ENCODE measurements at places on chromosomes 2 and 18.

GRCh38 chr2:151049746-151050145 is 211.9 kb downstream of the RBM43 start:
- DNase-seq, result no peak

DNA sequence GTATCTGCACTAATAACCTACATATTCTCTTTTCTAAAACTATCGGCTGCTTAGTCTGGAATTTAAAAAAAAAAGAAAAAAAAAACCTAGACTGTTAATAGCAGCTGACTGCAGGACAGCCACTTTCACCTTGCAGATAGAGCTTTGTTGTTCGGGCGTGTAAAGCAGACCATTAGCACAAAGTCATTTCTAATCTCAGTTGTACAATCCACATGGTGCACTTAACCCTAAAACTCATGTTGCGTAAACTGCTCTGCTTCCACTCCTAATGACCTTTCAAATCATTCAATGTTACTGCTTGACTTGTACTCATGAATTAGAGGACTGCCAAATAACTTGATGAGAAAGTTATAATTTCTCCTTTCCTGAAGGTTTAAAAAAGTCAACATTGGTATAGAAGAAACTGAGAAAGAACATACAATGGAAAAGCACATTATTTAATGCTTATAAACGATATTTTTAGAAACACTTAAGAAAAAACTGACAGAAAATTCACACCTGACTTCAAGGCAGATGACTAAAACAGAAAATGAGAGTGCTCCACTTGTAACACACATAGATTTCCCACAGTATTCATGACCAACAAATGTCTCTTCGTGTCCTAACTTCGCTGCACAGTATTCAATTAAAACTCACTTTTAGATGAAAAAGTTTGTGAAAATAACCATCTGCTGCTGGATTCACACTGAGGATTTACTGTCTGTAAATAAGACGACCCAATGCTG is 2.6 kb downstream of the CDH2 start:
- DNase-seq, result no peak

DNA sequence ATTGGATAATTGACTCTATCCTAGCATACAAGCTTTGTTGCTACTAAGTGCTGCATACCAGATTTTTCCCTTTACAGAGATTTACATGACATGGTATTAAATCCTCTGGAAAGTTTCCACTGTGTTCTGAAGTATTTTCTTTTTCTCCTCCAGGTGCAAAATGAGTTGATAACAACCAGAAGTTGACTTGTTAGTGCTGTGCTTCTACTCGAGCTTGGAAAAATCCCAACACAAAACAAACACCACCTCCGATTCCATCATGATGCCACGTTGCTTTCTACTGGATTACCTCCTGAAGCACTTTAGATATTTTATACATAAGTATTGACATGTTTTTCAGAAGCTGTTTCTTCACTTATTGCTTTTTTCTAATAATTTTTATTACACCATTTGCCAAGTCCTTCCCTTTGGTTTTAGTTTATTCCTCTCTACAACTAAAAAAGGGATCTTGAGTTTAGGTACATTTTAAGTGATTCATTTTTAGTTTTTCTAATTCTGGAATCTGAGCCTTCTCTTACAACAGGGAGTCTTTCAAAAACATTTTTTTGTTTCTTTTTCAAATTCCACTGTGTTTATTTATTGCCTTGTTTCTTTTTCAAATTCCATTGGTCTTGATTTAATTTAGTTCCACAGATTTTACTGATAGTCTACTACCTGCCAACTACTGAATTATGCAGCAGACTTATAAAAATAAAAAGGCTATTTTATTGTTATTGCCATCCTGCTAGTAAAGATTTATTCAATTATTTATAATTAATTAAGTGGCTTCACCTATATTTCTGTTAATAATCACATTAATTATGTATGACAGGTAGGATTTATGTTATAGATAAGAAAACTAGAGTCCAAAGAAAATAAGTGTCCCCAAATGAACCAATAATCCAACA is 143.4 kb downstream of the PPP1R1C start:
- no peak for DNase-seq

DNA sequence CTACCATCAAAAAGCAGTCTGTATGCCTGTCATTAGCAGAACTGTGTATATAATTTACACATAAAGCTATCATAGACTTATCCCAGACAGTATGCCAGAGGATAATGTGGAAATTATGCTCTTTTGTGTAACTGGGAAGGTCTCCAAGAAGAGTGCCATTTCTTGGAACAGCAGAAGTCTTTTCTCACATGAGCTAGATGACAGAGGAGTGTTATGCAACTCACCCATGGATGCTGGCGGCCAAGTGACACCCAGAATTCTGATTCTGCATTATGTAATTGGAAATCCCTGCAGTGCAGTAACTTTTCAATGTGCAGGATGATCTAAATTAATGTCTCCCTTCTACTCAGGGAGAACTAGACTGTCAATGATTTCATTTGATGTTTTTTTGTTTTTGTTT is 160.0 kb downstream of the UBE2E3 start:
- DNase-seq, result no peak

DNA sequence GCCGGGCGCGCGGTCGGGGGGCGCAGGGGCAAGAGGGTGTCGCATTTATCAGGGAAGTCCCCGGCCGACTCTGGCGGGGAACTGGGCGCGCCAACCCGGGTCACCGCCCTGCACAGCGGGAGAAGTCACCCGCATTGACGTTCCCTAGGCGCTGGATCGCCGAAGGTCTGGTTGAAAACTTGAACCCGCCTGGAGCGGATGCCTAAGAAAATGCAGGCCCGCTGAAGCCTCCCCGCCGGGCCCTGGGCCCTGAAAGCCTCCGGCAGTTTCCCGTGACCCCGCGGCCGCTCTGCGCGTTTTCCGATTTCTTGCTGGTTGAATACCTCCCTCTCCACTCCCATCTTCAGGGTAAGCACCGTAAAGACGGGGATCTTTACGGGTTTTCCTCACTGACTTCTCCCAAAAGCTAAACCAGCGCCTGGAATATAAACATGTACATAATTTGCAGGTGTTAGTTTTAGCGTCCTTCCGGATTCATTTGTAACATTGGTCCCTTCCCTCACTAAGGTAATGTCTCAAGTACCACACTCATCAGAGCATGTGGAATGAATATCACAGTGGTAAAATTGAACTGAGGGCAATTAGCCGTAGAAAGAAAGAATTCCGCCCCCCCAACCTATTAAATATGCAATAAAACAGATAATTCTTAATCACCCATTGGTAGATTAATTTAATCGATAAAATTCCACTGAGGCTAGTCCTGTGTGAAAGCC is 675 bp upstream of the SPIRE1 start:
- DNase-seq, result no peak

- no peak for DNase-seq
These were observed 211.8 kb downstream of the FAM210A start for GRCh38 chr18:13514558-13514957.

- DNase-seq, result no peak
These were observed 387.1 kb downstream of the PTPRM start for GRCh38 chr18:7954238-7954637.

GRCh38 chr18:8313043-8313442 is 296.2 kb upstream of the RAB12 start:
- no peak for DNase-seq

- DNase-seq, result peak; percentile 32
These were observed 2.3 kb upstream of the MAL start for GRCh38 chr2:95023222-95023597.

DNA sequence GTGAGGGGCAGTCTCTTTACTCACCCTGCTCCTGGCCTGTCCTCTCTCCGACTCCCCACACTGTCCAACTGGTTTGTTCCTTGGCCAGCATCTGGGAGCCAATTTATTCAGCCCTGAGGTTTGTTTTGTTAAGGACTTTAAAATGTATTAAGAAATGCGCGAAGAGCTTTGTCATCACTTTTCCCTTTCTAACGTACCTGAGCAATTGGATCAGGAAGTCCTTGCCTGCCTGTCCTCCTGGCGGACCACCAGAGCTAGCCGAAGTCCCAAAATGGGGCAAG is 164.7 kb upstream of the MSH6 start:
- DNase-seq, result no peak

GRCh38 chr2:18849841-18850578 is 260.6 kb upstream of the NT5C1B start:
- DNase-seq, result no peak

DNA sequence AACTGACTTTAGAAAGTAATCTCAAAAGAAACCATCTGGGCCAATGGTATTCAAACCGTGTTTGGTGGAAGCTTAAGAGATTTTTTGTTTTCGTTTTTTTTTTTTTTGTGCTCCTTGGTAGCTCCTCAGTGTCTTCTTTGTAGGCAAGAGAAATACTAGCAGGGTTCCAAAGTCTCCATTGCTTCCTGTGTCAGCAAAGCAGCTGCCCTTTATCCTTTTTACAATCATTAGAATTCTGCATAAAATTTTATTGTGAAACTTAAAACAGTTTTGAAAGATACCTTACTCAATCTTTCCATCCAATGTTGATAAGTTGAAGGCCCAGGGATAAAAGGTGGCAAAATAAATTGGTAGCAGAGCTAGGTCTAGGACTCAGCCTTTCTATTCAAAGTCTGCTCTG is 479 bp downstream of the IL1F10 start:
- DNase-seq, result no peak

DNA sequence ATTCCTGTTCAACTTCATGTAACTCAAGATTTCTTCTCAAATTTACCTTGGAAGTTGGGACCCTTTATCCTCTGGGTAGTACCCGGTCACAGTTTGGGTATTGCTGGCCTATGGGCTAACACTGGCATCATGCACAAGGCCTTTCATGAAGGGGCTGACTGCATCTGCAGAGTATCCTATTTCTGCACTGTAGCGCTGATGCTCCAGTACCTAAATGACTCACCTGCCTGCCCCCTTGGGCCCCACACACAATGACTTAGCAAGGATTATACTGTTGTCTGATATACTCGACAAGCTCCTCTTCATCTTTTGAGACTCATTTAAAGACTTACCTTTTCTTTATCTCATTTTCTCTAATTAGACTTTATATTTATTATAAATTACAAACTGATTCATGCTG is 39.9 kb downstream of the DNAH6 start:
- no peak for DNase-seq

DNA sequence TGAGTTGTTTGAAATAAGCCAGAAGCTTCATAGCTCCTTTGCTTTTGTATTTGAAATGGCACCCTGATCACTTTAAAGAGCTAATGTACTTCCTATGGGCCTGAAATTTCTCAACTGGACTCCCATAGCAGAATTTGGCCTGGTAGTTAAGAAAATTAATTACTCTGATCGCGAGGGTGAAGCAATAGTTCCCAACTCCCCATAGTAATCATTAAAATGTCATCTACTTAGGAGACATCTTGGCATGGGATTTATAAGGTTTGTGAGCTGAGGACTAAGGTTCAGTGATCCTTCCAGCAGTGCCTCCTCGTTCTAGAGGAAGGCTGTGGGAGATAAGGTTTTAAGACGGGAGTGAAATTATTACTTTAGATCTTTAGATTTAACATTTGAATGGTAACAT is 581.0 kb downstream of the ARHGAP15 start:
- no peak for DNase-seq

GRCh38 chr2:168894101-168894500 is 3.9 kb upstream of the SPC25 start:
- DNase-seq, result no peak

DNA sequence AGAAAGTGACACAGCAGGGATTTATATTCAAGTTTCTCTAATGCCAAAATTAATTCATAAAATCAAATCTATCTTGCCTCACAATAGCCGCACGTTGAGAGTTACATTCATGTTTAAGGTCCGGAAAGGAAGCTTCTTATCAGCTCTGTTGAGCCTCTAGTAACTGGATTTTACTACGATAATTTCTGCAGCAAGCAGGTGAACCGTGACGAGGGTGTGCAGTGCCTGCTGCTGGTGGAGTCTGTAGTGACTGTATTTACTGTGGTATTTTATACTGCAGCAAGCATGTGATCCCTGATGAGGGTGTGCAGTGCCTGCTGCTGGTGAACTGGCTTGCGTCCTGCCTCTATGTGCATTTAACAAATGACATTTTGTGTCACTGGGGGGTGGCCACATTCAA is 120.0 kb downstream of the SNTG2 start:
- DNase-seq, result no peak

DNA sequence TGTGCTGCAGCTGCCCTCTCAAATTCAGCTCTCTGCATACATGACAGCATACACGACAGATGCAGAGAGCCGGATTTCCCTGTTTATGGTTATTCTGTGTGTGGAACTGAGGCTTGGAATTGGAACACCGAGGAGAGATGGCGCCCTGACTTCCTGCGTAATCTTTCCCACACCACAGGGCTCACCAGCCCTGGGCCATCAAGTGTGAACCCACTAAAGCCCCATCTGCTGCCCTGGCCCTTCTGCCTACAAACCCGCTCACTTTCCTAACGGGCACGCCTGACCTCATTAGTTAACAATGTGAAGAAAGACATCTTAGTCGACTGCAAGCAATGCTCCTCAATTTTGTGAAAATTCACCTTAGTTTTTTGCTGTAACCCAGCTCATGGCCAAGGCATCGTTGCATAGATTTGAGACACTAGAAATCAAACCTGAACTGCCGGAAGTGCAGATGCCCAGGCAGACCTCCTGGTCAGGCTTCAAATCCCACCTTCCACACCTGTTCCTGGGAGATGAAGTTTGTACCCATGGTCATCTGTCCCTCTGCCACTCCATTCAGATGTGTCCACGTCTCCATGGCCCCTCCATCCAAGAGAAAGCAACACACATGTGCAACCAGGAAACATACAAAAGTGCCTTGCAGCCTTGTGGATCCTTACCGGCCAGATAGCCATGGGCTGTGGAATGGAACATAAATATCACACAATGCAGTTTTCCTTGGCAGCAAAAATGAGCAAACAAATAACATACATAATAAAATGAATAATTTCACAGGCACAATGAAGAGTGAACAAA is 5.0 kb upstream of the CIDEA start:
- no peak for DNase-seq

DNA sequence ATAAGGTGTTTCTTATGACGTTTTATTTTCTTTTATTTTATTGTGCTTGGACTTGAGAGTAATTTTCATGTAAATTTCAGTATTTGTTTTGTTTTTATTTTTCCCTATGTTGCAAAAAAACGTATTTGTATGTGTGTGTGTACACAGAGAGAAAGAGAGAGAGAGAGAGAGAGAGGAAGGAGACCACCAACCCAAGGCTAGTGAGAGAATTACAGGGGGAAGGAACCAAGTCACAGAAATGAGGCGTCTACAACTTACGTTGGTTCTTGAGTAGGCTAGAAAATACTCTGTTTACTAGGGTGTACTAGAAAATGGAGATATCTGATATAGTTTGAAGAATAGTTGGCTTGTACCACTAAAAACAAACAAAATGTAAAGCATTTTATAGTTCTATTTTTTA is 7.7 kb upstream of the DSC1 start:
- DNase-seq, result no peak

DNA sequence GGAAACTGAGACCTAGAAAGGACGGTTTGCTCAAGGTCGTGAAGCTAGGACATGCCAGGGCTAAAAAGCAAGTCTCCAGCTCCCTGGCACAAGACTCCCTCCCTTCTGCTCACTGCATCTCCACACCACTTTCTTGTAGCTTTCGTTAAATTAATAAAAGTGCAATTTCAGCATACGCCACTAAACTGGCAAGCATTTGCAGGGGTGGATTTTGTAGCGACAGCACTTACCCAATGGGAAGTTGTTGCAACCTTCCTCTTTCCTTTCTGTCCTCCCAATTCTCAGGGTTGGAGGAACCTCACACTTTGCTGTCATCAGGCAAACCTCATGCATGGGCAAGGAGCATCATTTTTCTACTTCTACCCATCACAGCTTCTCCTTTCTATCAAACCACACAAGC is 7.4 kb upstream of the RHOB start:
- DNase-seq, result no peak
